AG09309 (cell line): ENCODE measurements at places on chromosomes 2 and 18.

DNA sequence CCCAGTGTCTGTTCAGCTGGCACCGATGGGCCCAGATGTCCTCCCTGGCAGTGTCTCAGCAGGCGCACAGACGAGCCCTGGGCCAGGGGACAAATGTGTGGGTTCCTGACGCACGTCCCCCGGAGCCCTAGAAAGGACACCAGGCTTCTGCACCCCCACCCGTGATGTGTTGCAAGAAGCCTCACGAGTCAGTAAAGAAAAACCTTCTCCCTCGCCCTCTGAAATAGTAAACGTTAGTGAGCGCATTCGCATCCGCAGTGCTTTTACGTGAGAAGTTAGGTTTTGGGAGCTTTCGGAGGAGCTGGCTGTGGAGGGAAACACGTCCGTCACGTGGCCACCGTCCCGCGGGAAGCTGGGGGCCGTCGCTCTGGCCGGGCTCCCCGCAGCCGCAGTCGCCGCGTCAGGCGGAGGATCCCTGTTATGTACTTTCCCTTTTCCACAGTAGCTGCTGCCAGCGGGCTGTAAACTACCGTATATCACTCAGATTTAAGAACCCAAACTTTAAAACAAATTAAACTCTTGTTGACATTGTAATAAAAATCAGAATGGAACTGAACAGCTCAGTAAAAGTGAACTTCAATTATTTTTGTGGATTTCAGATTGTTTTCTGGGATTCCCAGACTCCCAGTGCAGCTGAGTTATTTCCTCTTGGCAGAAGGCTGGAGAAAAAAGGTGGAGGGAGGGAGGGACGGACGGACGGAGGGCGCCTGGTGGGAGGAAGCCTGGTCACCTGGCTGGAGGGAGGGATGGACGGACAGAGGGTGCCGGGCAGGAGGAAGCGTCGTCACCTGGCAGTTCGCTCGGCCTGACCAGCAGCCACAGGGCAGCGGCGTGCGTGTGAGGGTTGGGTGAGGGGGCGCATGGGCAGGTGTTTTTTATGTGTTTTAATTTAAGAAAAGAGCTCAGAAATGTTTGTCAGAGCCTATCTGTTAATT lies 112.1 kb downstream of the NFATC1 start:
- DNase-seq: no peak

DNA sequence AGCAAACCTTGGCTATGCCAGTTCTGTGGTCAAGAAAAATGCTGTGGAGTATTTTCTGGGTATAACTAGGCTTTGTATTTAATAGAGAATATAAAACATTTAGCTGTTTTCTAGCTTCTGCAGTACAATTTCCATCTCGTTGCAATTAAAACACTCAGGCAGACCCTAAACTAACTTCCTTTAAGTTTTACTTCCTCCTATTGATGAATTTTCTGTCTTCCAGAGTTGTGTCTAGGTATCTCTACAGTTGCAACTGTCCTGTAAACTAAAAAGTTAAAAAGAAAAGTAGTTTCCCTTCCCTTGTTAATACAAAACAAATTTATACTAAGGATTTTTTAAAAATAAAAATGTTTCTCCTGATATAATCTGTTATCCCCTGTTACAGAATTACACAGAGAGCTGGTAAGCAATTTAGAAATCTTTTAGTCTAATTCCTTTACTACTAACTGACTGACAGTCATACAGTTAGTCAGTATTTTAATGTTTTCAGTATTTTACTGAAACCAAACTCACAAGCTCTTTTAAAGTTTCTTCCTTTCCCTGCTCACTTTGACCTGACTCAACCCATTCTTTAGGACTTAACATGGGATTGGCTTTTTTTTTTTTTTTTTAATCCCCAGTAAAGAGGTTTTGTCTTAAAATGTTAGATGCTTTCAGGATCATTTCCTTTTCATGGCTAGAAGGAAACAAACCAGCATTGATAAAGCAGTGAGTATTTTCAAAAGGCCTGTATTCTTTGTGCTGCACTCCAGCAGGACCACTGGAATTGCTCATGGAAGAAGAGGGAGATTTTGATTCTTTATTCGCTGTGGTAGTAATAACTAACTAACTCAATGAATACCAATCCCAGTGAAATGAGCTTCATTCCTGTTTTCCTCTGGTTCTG lies 22.9 kb downstream of the ITGAV start:
- DNase-seq: no peak

- DNase-seq: no peak
Observed at GRCh38 chr2:3876685-3877084, 173.3 kb downstream of the DCDC2C start.

- DNase-seq: no peak
Observed at GRCh38 chr2:232088771-232089170, 127.3 kb downstream of the DIS3L2 start.
